ENCODE measurements at places on chromosomes 7 and 10.

DNA sequence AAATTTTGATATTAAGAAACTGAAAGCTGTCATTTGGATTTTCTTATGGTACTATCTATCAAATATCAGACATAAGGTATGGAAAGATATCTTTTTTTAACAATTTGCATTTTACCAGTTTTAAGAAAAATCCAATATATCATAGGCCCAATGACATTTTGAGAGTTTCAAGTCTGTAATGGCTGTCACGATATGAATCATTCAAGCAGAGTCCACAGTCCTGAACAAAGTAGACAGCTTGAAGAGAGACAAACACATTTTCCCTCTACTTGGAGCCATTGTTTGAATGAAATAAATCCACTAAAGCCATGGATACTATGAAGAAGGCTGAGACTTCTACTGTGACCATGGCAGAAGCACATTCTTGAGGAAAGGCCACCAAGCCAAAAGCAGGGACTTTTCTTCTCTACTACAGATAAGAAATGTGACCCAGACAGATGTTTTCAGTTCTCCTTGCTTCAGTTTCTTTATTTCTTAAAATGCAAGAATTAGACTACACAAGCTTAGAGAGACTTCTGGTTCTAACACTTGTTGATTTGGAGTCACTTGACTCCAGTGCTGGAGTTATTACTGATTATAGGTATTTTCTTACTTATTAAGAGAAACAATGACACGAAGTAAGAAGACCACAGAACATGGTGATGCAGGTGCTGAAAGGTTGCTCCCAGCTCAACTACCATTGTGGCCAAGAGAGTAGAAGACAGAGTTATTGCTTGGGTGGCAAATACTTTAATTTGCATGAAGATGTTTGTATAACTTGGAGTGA, 429.1 kb downstream of the KIF20B start:
- DNase-seq, result no peak

GRCh38 chr7:45699726-45700390, 125.7 kb downstream of the ADCY1 start:
- DNase-seq, result no peak

DNA sequence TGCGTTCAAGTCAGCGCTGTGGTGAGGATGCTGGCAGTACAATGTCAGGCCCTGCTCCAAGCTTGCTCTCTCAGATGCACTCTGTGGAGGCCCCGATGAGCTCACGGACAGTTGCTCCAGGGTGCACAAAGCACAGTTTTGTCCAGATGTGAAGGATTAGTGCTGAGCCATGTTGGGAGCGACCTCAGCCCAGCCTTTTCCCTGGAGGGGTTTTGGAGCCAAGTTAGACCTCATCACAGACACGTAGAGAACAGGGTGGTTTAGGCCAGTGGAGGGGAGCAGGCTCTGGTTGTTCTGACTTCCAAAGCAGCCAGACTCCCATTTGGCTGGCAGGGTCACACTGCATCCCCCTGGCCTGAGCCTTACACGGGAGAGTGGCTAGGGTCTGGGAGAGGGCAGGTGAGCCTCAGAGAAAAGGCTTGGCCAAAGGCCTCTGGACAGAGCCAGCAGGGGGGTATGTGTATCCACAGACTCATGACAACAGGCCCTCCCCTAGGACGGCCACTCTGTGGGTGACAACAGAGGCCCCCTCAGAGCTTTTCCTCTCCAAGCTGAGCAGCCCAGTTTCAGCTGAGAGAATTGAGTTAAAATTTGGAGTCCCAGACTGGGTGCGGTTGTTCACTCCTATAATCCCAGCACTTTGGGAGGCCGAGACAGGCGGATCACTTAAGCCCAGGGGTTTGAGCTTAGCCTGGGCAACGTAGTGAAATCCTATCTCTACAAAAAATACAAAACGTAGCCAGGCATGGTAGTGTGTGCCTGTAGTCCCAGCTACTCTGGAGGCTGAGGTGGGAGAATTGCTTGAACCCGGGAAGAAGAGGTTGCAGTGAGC, 4.7 kb downstream of the PLAC9 start:
- DNase-seq, result peak; percentile 24

GRCh38 chr7:17301471-17302456, 3.3 kb downstream of the AHR start:
- DNase-seq, result peak; percentile 63

- no peak for DNase-seq
Observed at GRCh38 chr7:50502947-50503346, 52.8 kb upstream of the FIGNL1 start.

DNA sequence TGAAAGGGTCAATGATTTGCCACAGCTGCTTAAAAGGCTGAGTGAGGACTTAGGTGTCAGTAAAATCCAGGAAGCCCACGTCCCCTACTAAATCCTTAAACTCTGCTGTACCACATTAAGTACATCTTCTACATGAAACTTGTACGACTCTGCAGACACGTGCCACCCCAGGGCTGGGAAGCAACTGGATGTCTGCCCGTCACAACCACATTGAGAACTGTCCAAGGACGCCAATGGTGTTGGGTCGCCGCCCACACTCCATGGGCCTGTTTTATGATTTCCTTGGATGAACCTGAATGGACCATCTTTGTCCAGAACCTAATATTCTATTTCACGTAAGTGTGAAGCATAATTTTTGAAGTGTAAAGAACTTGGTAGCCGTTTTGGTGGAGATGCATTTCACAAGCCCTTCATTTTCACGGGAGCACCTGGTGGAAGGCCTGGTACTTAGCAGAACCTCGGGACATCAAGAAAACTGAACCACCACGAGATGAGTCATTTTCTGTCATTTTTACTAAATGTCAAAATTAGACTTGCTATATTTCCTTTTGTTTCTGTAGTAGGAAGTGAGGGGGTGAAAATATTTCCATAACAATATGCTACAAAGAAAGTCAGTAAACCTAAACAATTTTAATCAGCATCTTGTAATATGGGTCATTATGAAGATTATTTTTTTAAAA, 134.9 kb downstream of the SFMBT2 start:
- DNase-seq, result no peak

DNA sequence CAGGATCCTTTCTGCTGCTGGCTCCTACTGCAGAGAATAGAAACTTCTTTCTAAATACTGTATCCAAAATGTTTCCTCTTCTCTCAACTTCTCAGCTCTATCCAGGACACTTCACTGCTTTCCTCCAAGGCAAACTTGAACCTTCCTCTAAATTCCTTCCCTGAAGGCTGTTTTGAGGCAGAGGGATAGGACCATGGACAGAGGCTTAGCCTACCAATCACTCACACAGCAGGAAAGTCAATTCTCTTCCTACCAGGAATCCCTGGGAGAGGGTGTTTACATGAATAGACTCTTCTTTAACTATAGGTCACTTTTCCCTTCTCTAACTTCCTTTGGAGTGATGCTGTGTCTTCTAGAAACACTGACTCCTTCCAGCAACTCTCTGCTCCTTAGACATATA, 115.6 kb upstream of the MKLN1 start:
- DNase-seq, result no peak

GRCh38 chr10:79387466-79387973, 40.3 kb downstream of the PPIF start:
- no peak for DNase-seq

GRCh38 chr7:111788286-111789047, 226.2 kb upstream of the IMMP2L start:
- DNase-seq, result no peak

DNA sequence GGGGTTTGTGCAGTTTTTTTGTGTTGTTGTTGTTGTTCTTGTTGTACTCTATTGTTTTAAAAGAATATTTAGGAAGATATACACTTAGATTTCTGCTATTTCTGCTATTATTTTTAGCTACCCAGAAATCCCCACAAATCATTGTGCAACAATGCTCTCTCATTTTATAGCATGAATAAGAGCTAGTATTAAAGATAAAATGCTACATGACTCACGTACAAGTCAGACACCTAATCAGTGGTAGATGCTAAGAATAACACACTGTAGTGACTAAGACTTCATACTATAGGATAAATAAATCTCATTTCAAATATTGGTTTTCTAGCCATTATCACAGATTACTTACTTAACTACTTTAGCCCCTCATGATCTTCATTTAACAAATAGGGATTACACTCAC, 920.5 kb downstream of the KCNMA1 start:
- DNase-seq, result no peak

DNA sequence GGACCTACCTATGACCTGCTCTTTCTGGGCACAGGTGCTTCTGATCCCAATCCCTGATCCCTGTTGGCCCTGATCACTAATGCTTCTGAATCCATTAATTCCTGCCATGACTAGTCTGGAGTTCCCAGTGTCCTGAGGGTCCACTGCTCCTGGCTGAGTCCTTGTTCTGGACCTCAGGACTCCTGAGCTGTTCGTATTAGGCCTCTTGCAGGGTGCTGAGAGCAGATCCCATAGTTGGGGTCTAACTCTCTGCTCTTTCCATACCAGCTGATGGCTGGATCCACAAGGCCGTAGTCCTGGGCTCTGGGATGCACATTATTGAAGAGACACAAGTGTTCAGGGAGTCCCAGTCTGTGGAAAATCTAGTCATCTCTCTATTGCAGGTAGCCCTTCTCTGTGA, 7.0 kb downstream of the MRPL43 start:
- DNase-seq, result no peak

DNA sequence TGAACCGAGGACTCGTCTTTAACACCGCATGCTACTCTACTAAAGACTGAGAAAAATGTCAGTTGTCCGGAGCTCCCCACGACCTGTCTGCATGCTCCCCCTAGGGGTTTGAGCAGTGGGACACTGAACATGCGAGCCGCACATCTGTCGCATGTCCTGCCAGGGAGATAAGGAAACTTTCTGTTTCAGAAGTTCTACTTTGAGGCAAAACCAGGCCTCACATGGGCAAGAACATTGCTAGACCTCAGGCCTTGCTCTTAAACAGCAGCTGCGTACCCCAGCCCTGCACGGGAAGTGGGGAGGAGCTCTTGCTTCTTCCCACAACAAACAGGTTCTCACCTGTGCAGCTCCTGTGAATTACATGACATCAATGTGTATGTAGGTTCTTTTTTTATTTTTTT, 30.3 kb upstream of the HERPUD2 start:
- no peak for DNase-seq

GRCh38 chr10:23111517-23112286, 16.3 kb downstream of the MSRB2 start:
- DNase-seq, result no peak

DNA sequence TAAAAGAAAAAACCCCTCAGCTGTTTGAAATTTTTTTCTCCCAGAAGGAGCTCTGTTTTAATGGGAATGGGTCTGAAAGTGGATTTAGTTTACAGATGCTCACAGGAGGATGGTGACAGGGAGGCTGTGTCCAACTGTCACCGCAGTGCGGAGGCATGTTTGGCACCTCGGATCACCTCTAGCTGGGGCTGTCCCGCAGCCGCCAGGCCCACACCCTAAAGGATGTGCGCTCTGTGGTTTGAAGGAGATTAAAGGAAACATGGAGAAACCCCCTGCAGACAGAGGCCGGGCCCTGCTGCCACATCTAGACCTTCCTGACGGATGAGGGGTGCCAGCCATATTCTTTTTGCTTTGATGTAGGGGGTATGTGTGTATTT, 160.6 kb downstream of the DNAJB6 start:
- DNase-seq, result no peak

- no peak for DNase-seq
Observed at GRCh38 chr10:69446229-69446628, 5.0 kb upstream of the TSPAN15 start.

DNA sequence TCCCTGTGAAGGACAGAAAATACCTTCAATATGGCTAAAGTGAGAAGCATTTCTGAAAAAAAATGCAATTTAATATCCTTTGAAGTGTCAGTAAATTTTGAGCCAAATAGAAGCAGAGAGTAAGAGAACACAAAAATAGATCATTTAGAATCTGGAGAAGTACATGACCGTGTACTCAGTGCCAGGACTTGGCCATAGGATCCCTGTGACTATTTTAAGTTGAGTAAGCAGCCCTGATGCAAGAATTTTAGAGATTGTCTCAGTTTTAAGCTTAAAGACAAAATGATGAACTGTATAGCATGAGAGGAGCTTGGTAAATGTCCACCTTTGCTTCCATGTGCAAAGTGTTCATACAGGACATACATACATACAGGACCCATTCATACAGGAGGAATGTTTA, 2.5 kb downstream of the PTER start:
- no peak for DNase-seq

DNA sequence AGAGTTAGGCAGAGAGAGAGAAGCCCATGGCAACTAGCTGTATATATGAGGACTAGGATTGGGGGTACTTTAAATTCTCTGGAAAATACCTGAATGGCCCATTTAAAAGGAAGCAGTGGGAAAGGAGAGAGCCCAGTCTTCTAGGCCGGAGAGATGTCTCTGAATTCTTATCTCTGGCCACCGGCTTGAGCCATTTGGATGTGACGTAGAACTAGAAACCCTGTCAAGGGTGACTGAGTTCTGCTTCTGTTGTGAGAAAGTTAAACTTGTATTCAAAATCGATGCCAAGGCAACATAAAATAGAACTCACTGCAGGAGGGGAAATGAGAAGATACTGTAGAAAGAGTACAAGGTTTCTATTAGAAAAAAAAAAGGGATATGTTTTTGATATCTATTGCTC, 6.3 kb upstream of the GSTK1 start:
- no peak for DNase-seq

GRCh38 chr7:135971366-135971725, 5.8 kb downstream of the MTPN start:
- no peak for DNase-seq

GRCh38 chr10:30836406-30836805, 195.3 kb downstream of the ZNF438 start:
- DNase-seq, result no peak

DNA sequence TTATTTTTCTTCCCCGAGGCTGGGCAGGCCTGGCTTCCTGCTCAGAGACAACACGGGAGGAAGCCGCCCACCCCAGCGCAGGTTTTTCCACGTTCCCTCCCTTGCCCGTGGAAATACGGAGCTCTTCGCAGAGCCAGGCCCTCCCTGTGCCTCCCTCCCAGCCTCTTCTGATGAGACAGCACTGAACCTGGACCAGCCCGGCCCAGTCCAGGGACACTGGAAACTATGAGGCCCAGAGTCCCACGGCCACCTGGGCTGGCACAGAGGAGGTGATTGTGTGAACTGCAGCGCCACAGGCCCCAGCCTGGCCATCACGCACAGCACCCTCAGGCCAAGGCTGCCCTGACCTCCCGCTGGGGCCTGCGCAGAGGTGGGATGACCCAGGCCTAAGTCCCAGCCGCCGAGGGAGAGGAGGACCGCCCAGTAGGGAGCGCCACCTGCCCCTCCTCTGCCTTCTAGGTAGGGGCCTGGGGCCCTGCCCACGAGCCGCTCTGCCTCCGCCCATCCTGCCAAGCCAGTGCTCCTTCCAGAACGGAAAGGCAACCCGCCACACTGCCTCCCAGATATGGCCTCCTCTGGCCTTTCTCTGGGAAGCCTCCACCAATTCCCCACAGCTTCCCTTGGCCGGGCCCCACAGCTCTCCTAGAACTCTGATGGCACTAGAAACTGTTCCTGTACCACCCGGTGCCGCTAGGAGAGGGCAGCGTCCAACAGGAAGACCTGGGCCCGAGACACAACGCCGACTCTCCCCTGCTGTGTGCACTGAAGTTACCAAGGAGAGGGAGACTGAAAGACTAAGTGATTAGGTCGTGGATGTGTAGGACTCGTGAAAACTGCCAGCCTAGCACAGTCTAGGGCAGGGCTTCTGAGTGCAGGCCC, 57.2 kb downstream of the PROSER2 start:
- no peak for DNase-seq

GRCh38 chr7:1461646-1462375, 2.5 kb upstream of the MICALL2 start:
- DNase-seq, result no peak

GRCh38 chr7:21746949-21747348, 198.8 kb downstream of the CDCA7L start:
- no peak for DNase-seq

GRCh38 chr10:114432566-114433093, 28.3 kb upstream of the AFAP1L2 start:
- no peak for DNase-seq

- no peak for DNase-seq
Observed at GRCh38 chr10:123574109-123574698, 92.0 kb upstream of the GPR26 start.
